ENCODE measurements at places on chromosomes 13 and 19.

GRCh38 chr13:98289339-98289945, 112.4 kb upstream of the RNF113B start:
- DNase-seq, result no peak

GRCh38 chr13:60491531-60491930, 94.5 kb downstream of the TDRD3 start:
- DNase-seq, result no peak

DNA sequence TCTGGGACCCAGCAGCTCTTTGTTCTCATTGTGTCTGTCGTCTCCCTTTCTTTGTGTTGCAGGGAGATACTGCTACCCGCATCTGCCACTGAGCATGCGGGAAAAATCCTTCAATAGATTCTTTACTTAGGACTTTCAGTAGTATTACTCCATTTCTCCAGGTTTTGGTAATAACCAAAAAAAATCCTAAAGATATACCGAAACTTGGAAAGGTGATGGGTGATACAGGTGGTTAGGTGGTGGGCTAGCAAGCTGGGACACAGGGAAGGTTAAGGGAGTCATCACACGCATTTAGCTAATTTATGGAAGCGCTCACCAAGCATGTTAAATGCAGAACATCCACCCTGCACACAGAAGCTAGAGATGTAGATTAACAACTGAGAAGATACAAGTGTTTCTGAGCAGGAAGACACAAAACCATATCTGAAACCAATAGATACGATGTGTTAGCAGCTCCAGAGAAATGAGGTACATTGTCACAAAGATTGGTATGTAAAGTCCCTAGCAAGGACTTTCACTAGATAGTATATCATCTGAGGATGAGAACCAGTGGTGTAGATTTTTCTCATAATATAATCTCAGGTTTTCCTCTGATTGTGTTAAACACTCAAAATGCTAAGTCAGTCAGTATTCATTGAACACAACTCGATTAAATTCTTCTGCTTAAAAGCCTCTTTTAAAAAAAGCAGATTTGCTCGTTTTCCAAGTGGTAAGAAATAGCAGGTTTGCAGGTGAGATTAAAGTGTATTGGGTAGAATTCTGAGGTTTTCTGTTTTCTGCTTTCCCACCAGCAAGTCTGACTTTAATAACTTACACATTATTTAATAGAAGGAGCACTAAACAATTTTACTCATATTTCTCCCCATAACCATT, 1.2 kb upstream of the SLAIN1 start:
- DNase-seq, result no peak

GRCh38 chr19:16442386-16443276, 29.1 kb downstream of the EPS15L1 start:
- DNase-seq, result no peak

DNA sequence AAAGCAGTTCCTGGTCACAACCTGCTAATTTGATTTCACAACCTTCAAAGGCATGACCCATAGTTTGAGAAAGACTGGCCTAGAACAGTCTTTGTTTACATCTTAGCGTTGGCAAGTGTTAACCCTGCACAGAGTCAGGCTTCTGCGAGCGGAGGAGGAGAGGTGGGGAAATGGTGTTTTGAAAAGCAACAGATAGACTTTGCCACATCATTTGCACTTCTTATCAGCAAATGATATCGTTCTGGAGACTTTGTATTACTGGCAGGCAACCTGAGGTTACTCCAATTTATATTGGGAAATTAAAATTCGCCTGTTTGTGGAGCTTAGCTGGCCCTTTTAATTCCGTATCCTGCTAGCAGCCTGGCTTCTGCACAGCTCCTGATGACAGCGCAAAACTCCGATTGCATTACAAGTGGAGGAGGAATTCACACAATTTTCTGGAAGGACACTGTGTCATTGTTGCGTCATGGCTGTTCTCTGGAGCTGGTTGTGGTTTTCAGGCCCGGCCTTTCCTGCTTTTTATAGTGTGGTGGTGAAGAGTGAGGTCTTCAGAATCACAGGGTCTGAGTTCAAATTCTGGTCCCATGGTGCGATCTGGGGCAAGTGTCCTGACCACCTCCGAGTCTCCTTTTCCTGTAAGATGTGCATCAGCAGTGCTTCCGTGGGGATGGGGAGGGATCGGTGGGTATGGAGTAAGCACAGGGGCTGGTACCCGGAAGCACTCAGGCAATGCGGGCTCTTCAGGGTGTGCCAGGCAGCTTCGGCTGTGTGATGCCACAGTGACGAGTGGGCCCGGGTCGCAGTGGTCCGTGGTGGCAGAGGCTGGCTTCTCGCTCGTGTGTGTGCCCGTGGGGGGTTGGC, 49.1 kb upstream of the EHD2 start:
- no peak for DNase-seq

DNA sequence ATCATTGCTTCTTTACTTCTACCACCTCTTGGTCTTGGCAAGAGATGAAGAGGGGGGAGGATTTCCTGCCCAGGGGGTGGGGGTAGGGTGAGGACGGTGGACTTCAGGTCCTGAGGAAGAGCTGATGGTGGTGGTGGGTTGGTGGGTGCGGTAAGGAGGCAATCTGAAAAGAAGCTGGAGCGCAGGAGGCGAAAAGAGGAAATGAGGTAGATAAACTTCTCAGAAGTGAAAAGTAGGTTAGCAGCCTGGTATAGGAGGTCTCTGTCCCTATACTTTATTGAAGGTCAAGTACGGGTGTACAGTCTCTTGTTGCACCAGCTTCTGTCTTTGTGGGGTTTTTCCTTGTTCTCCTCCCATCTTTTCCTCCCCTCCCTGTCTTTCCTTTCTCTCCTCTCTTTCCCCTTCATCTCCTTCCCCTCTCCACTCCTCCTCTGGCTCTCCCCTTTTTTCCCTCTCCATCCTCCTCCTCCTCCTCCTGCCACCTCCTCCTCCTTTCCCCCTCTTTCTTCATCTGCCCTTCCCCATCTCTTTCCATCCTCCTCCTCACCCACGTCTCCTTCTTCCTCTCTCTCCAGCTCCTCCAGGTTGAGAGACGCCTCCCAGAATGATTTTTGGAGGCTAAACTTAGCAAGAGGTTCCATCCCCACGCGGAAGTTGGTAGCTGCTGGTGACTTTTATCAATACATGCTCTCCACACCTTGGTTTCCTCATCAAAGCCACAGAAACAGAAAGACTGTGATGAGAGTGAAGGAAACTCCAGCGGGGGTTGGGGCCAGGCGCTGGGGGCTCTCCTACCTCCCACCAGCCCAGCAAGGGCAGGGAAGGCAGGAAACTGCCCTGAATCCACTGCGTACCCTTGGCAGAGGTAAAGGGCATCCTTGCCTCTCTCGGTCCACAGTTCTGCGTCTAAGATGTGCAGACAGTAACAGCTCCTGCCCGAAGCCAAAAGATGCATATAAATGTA, 15.3 kb downstream of the TNFSF14 start:
- DNase-seq, result no peak
